Activated CD4-positive, CD25-positive, alpha-beta regulatory T cell treated with anti-CD3 and anti-CD28 coated beads, Interleukin-2, amount 50 U/mL, for 72 hours (primary cell): ENCODE measurements at places on chromosomes 6 and 20.

GRCh38 chr20:32753731-32754130 lies 8.5 kb upstream of the DNMT3B start:
- no peak for DNase-seq

- DNase-seq = no peak
Observed at GRCh38 chr6:136408204-136408603, 118.6 kb upstream of the BCLAF1 start.

GRCh38 chr6:31711233-31711632 lies 3.9 kb upstream of the LY6G6D start:
- no peak for DNase-seq

- no peak for DNase-seq
Observed at GRCh38 chr6:145562771-145563615, 172.3 kb downstream of the EPM2A start.

GRCh38 chr20:12882832-12883506 lies 125.8 kb upstream of the SPTLC3 start:
- no peak for DNase-seq

DNA sequence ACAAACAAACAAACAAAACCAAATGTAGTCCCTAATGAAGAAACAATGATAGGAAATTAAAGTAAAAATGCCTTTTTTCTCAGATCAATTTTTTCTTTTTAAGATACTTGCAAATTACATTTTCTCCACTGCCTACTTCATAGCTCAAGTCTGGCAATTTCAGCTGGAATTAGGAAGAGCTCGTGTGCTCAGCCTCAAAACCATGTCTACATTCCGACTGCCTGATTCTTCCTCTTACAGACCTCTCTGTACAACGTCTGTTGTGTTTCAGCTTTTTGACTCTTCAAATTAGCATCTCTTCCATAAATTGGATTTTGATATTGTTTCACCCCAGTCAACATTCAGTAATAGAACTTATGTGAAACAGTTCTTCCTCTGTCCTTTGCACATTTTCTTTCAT lies 9.3 kb upstream of the EDN1 start:
- DNase-seq = no peak

DNA sequence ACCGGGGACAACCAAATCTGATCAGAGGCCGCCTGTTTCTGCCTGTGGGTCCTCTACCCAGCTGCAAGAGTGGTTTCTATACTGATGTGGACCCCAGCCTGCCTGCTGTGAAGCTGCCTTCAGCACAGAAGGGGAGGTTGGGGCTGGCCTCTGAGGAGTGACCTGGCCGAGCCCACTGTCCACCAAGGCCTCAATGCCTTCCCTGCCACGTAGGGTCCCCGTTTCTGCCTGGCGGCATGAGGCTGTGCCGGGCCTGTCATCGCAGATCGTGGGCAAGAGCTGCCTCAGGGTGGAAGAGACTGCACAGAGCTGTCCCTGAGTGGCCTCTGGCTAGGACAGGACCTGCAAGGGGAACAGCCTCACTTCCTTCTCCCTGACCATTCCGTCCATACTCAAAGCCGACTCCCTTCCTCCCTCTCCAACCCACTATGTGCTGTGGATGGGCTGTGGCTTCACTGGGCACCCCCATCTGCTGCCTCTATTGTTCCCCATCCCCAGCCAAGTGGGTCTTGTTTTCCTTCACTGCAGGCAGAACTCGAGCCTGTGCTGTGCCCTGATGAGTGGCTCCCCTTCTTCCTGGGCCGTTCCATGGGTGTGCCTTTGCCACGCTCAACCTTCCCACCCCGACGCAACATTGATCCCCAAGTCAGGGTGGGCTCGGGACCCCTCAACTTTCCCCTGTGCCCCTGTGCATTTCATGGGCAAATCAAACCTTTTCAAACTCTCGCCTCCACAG lies 60.3 kb downstream of the ERMARD start:
- no peak for DNase-seq

GRCh38 chr6:45538641-45539547 lies 161.2 kb upstream of the SUPT3H start:
- no peak for DNase-seq

GRCh38 chr6:5278565-5279120 lies 17.3 kb downstream of the FARS2 start:
- DNase-seq = no peak

GRCh38 chr20:63488315-63489251 lies 10.3 kb downstream of the EEF1A2 start:
- no peak for DNase-seq

- no peak for DNase-seq
Observed at GRCh38 chr6:100194535-100194934, 200.5 kb upstream of the MCHR2 start.

DNA sequence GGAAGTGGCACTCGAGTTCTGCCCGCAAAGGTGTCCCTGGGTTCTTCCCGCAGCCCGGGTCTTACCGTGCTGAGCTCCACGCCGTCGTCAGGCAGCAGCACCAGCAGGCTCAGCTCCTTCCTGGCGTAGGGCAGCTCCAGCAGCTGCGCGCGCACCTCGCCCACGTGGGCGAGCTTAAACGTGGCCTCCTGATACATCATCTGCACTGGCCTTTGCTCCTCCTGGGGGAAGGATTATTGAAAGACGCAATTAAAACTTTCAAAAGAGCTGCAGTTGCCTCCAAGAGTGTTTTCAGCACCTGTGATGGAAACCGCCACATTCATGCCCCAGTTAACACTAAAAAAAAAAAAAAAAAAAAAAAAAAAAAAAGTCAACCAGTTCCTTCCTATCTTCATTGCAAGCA lies 11.3 kb downstream of the SERPINB9 start:
- peak; percentile 77 for DNase-seq

DNA sequence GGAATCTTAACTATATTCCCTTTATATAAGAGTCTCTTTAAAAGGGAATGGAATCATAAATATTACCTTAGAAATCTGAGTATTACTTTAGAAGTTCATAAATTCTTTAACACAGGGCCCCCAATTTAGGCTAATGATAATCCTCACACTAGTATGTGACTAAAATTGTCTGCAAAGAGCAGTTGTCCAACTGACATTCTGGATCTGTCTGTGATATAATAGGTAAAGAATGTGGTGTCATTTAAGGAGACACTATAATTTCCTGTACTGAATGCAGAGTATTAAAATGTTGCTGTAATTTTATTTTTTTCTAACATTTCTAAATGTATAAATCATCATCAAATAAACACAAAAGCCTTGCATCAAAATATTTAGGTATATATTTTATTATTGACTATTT lies 128.5 kb upstream of the DST start:
- DNase-seq = no peak
